ENCODE measurements at places on chromosomes 7 and 10.

DNA sequence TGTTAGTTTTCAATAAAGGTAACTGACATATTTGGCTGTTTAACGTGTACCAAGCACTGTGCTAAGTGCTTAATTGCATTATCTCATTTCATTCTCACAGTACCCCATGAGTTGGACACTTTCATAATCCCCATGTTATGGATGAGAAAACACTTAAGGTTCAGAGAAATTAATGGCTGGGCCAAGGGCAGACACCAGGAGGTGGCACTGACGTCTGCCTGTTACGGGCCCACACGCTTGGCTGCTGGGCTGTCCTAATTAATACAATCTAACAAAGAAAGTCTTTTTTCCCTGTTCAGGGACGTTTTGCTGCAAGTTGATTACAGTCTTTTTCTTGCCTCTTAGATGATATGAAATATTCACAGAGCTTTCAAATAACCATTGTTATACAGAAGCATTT, 16.1 kb downstream of the DYDC2 start:
- no peak for DNase-seq

DNA sequence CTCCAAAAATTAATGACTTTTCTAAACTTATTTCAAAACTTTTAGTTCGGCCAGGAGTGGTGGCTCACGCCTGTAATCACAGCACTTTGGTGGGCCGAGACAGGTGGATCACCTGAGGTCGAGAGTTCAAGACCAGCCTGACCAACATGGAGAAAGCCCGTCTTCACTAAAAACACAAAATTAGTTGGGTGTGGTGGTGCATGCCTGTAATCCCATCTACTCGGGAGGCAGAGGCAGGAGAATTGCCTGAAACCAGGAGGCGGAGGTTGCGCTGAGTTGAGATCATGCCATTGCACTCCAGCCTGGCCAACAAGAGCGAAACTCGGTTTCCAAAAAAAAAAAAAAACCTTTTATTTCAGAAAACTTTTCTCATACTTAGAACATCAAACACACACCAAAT, 8.3 kb downstream of the NAMPT start:
- no peak for DNase-seq

DNA sequence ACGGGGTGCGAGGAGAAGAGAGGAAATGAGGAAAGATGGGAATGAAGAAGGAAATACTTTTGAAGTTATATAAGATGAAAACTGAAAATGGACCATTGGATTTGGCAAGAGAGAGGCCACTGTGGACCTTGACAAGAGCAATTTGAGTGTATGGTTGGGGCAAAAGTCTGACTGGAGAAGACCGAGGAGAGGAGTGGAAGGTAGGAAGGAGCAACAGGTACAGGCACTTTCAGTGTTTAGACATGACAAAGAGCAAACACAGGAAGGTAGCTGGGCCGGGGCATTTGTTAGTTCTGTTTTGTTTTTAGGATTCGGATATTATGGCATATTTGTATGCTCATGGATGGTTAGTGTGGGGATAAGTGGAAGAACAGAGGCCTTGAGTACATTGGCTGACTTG, 99.4 kb downstream of the TAF3 start:
- DNase-seq: no peak

DNA sequence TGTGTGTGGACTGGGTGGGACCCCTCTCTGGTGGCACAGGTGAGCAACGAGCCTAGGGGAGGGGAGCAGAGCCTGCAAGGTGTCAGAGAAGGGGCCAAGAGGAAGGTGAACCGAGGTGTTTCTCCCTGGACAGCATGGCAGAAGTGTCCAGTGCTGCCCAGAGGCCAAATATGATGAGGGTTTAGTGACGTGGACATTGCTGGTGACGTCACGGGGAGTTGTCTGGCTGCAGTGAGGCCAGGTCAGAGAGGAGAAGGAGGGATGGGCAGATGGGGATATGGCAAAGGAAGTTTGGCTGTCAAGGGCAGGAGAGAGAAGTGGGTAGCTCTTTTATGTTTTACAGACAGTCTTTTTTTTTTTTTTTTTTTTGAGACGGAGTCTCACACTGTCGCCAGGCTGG, 2.6 kb upstream of the ZNF853 start:
- DNase-seq: no peak

DNA sequence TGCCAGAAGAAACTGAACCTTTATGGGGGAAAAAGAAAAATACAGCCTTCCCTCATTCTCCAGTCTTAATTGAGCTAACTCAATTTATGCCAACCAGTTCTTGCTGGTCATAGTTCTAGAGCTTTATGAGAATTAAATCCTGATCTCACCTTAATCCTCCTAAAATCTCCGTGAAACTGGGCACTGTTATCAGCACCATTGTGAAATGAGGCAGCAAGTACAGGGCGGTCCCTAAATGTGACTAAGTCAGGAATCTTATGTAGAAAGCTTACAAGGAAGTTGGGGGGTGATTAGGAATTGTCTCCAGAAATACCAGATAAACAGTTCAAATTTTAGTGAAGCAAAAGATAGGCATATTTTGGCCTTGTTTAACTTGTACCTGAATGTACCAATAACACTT, 10.7 kb upstream of the INSYN2A start:
- DNase-seq: no peak

DNA sequence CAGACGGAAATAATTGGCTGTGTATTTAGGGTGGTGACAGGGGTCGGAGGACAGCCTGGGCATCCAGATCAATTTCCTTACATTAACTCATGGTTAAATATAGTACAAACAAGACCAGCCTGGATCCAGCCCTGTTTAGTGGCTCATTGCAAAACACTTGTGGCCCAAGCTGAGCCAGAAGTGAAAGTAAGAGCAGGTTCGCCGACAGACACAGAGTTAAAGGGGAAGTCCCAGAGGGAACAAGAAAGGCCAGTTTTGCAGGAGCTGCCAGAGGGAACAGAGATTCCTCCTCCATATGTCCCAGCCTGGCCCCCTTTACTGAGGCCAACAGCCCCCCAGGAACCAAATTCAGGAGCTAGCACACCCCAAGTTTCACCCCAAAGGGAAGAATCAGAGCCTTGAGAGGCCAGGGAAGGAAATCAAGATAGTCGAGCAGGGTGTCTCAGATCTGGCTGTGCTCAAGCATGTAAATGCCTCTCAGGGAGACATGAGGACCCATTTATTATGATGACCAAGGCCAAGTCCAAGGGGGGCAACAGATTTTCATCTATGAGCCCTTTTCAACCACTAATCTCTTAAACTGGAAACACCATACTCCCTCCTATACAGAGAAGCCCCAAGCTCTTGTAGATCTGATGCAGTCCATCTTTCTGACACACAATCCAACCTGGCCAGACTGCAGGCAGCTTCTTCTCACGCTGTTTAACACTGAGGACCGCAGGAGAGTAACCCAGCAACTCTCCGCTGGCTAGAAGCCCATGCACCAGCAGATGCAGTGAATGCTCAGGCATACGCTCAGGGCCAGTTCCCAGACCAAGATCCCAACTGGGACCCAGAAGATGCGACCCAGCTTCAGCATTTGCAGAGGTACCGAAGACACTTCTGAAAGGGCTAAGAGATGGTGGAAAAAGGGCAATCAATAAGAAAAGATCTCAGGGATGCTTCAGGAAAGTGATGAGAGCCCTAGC, 15.9 kb upstream of the ADCK2 start:
- no peak for DNase-seq

DNA sequence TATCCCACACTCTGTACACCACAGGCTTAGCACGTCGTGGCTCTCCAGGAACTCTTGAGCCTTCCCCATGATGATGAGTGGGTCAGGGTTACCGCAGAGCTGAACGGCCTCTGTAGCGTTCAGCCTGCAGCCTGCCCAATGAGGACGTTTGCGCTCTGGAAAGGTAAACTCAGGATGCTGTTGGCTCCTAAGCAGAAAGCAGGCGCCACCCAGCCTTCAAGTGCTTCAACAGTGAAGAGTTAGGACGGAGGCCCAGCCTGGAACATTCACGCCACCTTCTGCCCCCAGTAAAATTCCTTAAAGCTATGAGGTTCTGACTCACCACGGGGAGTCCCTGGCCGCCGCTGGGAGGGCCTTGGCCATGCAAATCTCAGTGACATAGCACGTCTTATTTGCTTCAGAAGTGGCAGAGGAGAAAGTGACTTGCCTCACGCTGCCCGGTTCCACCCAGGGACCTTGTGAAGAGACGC, 161.5 kb upstream of the SH2B2 start:
- no peak for DNase-seq

DNA sequence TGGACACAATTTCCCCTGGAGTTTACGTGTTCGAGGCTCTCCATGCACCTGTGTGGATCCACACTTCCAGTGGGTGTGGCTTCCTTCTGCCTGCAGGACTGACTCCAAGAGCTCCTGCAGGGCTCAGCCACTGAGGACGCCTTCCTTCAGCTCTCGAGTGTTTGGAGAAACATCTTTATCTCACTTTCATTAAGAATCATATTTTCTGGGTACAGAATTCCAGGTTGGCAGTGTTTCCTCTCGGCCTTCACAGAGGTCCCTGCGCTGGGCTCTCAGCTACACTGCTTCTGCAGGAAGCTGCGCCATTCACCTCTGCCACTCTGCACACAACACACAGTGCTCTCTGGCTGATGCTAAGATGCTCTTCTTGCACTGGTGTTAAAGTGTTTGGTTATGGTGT, 69.9 kb upstream of the NKX6-2 start:
- no peak for DNase-seq

- DNase-seq: no peak
Measured at GRCh38 chr10:120727001-120727400, 124.2 kb upstream of the WDR11 start.

DNA sequence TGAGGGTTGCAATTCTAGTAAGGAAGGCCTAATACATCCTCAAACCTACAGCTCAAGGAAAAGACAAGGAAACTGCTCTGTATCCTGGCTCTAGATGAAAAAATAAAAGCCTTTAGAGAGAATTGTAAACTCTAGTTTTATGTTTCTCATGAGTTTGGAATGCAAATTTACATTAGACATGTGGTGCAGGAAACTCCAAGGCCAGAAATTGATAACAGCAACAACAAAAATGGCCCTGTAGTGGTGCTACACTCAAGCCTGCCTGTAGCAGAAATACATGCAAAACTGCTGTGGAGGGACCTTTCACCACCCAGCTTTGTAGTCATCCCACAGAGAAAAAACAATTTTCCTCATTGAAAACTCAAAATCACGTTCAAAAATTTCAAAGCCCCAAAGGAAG, 546.7 kb upstream of the LRRN3 start:
- DNase-seq: no peak

GRCh38 chr10:77185696-77186095, 451.9 kb downstream of the KCNMA1 start:
- no peak for DNase-seq

DNA sequence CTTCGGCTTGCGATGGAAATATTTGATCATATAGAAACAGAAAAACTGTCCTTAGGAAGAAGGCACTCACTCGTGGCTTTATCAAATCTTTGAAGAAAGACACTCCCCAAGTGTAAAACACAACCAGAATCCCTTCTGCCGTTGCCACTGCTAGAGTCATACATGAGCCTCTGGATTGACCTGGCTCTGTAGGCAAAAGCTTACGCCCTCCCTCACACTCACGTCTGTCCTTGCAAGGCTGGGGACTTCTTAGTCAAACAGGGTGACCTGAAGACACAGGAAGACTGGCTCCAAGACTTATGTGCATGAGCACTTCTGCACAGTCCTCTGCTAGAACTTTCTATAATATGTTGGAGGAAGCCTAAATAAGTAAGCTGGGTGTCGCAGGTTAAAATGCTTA, 135.4 kb upstream of the MDFIC start:
- no peak for DNase-seq

DNA sequence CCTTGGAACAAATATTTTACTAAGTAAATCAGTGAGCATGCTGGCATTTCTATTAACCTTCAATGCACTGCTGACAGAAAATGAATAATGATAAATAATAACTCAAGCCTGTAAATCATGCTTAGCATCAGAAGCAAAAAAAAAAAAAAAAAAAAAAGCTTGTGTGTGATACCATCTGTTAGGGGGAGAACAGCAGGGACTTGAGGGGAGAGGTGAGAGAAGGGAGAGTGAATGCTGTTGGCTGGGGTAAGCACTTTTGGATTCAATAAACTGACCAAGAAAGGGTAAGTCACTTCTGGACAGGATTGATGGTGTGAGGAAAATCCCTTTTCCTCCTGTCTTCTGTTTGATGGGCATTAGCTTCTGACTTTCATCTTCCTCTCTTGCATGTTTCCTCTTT, 996.4 kb downstream of the KCNMA1 start:
- no peak for DNase-seq

GRCh38 chr7:128924707-128925588, 12.8 kb upstream of the IRF5 start:
- DNase-seq: no peak

DNA sequence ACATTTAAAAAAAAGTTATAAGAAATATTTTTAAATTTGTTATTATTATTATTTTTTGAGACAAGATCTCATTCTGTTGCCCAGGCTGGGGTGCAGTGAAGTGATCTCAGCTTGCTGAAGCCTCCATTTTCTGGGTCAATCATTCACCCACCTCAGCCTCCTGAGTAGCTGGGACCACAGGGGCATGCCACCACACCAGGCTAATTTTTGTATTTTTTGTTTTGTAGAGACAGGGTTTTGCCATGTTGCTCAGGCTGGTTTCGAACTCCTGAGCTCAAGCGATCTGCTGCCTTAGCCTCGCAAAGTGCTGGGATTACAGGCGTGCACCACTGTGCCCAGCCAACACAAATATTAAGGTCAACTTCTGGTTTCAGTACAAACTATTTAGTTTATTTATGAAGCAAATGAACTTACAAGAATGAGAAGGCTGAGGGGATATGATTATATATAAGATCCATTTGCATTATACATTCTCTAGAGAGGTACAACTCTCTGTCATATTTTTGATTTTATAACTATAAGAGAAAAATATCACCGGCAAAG, 45.9 kb upstream of the FAM133B start:
- no peak for DNase-seq

GRCh38 chr7:19574131-19574530, 134.7 kb downstream of the POLR1F start:
- DNase-seq: no peak

GRCh38 chr7:141178486-141179135, 104.7 kb downstream of the TMEM178B start:
- no peak for DNase-seq

DNA sequence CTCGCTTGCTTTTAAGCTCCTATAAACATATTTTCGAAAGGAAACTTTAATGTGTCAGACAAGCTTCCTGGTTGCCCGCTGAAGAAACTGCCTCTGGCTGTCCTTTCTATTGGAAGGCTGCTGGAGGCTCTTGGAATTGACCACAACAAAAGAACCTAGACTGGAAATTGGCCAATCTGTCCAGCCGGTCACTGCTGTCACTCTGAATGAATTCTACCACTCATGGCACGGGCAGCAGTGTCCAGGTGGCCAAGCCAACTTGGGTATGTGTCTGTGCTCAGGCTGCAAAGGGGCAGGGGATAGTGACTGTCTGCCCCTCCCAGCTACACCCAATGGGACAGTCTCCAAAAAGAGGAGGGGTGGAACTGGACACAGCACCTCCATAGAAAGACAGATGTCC, 57.6 kb downstream of the CDH23 start:
- DNase-seq: no peak
